ENCODE measurements at places on chromosomes 3 and 15. TPM values are rescaled to one million over a fixed set of nuclear protein-coding genes. Genes with fewer than 3 reads are reported as not detected.

Gene WDR72
- total RNA-seq: not detected

Gene CGNL1
- total RNA-seq: 7.1 TPM

Gene CACNA2D2
- 0.46 TPM for total RNA-seq

Gene ASB14
- not detected for total RNA-seq

Gene DPPA2
- not detected for total RNA-seq

DNA sequence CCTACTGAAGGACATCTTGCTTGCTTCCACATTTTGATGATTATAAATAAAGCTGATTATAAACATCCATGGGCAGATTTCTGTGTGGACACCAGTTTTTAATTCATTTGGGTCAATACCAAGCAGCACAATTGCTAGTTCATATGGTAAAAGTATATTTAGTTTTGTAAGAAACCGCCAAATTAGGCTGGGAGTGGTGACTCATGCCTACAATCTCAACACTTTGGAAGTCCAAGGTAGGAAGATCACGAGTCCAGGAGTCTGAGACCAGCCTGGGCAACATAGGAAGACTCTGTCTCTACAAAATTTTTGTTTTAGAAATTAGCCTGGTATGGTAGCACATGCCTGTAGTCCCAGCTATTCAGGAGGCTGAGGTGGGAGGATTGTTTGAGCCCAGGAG is 52.6 kb upstream of the ABHD2 start:
- peaks cover 2% of the 10 kb centered on the region for H3K36me3 ChIP-seq
- peaks cover 5% of the 10 kb centered on the region for H3K4me1 ChIP-seq
- peaks cover 8% of the 10 kb centered on the region for H3K27me3 ChIP-seq
- H3K4me3 ChIP-seq: no peak overlapping the region
- H3K27ac ChIP-seq: no peak overlapping the region

DNA sequence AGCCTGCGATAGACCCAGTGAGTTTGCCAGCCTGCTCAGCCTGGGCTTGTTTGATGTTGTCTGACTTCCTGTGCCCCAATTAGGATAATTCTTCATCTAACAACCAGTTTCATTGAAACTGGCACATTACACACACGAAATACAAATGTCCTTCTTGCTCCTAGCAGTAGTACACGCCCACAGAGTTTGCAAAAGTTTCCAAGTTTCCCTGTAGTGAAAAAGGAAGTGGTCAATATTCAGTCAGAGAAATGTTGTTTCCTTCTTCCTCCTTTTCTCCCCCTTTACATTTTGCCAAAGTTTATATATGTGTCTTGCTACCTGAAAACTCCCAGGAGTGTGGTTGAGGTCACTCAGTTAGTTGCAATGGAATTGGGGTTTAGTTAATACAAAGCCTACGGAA is 58.4 kb upstream of the LRTM1 start:
- H3K27ac ChIP-seq: no peak overlapping the region
- H3K36me3 ChIP-seq: no peaks in the 10 kb centered on the region
- no peak overlapping the region for H3K4me3 ChIP-seq
- peaks cover 20% of the 10 kb centered on the region for H3K4me1 ChIP-seq
- H3K27me3 ChIP-seq: no peaks in the 10 kb centered on the region
- no peak for DNase-seq

- DNase-seq: no peak
- no peaks in the 10 kb centered on the region for H3K36me3 ChIP-seq
- H3K27me3 ChIP-seq: peaks cover 6% of the 10 kb centered on the region
- no peaks in the 10 kb centered on the region for H3K4me1 ChIP-seq
- no peak overlapping the region for H3K27ac ChIP-seq
Measured at GRCh38 chr3:18782191-18782590, 357.1 kb upstream of the SATB1 start.

DNA sequence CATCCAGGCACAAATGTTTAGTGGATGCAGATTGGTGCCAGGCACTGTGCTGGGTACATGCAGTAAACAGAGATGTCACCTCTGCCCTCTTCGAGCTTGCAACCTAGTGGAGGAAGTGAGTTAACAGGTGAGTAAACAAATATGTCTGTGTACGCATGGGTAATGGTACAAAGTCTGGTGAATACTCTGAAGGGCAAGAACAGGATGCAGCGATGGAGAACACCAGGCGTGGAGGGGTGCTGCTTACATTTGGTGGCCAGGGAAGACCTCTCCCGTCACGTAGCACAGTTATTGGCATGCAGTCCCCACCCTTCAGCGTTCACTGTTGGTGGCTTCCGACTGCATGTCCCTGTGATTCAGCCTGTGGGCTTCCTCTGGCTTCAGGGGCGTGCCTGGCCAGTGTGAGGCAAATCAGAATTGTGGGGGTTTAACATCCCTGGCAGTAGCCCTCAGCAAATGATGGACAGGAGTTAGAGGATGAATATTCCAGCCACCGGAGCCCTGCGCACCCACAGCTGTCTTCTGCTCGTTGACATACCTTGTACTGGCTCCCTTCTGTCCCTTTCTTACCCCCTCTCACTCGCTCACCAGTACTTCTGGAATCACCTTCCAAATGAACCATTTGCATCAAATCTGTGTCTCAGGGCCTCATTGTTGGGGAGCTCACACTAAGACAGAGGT is 9.1 kb upstream of the HDAC11 start:
- no peak for DNase-seq
- H3K4me3 ChIP-seq: no peak overlapping the region
- H3K36me3 ChIP-seq: no peaks in the 10 kb centered on the region
- no peak overlapping the region for H3K27ac ChIP-seq
- peaks cover 24% of the 10 kb centered on the region for H3K27me3 ChIP-seq
- no peaks in the 10 kb centered on the region for H3K4me1 ChIP-seq

GRCh38 chr15:88681610-88682221 is 42.9 kb downstream of the ISG20 start:
- peaks cover under 1% of the 10 kb centered on the region for H3K27me3 ChIP-seq
- DNase-seq: no peak
- peaks cover under 1% of the 10 kb centered on the region for H3K4me1 ChIP-seq
- H3K4me3 ChIP-seq: no peak overlapping the region

GRCh38 chr15:91970142-91970541 is 116.6 kb downstream of the SLCO3A1 start:
- no peak overlapping the region for H3K27ac ChIP-seq
- H3K27me3 ChIP-seq: peaks cover 6% of the 10 kb centered on the region
- H3K4me3 ChIP-seq: no peak overlapping the region
- no peaks in the 10 kb centered on the region for H3K36me3 ChIP-seq

GRCh38 chr15:38898236-38898635 is 333.6 kb upstream of the RASGRP1 start:
- peak overlapping the region; percentile 60 for H3K27ac ChIP-seq
- H3K4me3 ChIP-seq: no peak overlapping the region
- H3K27me3 ChIP-seq: no peaks in the 10 kb centered on the region

GRCh38 chr15:39672666-39673065 is 91.8 kb downstream of the THBS1 start:
- DNase-seq: no peak
- peaks cover 49% of the 10 kb centered on the region for H3K4me1 ChIP-seq
- H3K36me3 ChIP-seq: no peaks in the 10 kb centered on the region
- H3K27ac ChIP-seq: no peak overlapping the region
- no peaks in the 10 kb centered on the region for H3K27me3 ChIP-seq
- no peak overlapping the region for H3K4me3 ChIP-seq

GRCh38 chr3:58991026-58991425 is 58.8 kb downstream of the CFAP20DC start:
- H3K4me3 ChIP-seq: no peak overlapping the region
- no peak for DNase-seq
- H3K27me3 ChIP-seq: no peaks in the 10 kb centered on the region
- H3K27ac ChIP-seq: no peak overlapping the region
- peaks cover 31% of the 10 kb centered on the region for H3K4me1 ChIP-seq

DNA sequence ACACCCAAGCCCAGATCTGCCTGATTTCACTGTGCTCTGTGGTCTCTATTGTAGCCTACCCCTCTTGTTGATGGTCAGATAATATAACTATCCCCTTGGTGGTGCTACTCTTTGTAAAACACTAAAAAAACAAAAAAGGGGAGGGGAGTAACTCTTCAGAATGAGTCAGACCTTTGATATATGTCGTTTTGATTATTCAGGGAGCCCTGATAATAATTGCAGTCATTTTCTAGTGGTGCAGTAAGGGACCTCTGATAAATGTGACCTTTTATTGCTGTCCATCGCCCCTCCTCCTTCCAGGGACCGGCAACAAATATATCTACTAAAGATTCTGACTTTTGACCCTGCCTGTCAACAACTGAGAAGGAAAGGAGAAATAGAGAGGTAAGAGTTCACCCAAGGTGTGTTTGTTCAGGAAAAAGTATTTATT is 45.1 kb upstream of the MAGI1 start:
- H3K36me3 ChIP-seq: no peaks in the 10 kb centered on the region
- H3K4me1 ChIP-seq: no peaks in the 10 kb centered on the region
- H3K27me3 ChIP-seq: no peaks in the 10 kb centered on the region
- no peak overlapping the region for H3K27ac ChIP-seq
- no peak for DNase-seq

DNA sequence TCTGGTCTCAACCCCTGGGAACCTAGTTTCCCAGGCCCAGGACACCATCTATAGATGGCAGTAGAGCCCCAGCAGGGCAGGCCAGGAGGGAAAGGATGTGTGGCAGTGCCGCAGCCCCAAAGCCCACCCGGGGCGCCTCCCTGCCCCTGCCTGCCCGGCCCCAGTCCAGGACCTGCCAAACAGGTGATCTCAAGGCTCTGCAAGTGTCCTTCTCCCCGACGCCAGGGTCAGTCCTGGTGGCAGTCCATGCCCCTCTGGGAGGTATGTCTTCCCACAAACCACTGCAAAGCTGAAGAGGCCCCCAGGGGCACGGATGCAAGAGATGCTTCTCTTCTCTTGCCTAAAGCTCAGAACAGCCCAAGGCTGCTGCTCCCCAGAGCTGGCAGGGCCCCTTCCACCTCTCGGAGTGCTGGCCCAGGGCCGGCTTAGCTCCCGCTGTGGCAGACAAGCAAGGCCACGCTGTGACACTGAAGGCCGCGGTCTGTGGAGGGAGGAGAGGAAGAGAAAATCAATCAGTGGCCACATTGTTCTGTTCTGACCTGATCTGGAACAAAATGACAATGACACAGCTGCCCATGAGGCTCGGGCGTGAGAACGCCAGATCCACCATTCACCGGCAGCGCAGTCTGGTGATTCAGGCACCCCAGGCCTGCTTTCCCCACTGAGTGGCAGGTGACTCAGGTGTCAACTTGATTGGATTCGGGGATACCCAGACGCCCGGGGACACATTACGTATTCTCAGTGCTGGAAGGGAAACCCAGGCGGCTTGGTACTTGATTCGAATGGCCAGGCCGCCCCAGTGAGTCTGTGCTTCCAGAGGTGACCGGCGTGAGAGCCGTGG is 34.0 kb downstream of the KLHL25 start:
- H3K4me1 ChIP-seq: peaks cover 8% of the 10 kb centered on the region
- H3K27ac ChIP-seq: no peak overlapping the region
- no peak for DNase-seq
- no peak overlapping the region for H3K4me3 ChIP-seq
- no peaks in the 10 kb centered on the region for H3K36me3 ChIP-seq

DNA sequence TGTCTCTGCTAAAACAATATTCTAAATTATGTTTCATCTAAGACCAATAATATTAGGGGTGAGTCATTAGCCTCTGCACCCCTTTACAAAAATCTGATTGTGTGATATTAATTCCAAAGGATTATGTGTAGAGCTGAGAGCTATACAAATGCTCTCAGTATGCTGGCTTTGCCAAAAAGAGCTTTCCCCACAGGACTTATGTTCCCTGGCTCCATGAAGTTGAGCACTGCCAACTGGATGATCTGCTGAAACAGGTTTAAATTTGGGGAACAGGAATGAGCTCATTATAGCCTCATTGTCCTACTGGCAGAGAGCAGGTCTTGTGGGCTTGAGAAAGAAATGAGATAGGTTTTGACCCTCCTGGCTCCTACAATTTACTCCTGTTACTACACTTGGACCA is 347.8 kb upstream of the LMCD1 start:
- DNase-seq: no peak
- H3K27ac ChIP-seq: no peak overlapping the region
- H3K36me3 ChIP-seq: peaks cover 1% of the 10 kb centered on the region
- H3K27me3 ChIP-seq: peaks cover 5% of the 10 kb centered on the region

DNA sequence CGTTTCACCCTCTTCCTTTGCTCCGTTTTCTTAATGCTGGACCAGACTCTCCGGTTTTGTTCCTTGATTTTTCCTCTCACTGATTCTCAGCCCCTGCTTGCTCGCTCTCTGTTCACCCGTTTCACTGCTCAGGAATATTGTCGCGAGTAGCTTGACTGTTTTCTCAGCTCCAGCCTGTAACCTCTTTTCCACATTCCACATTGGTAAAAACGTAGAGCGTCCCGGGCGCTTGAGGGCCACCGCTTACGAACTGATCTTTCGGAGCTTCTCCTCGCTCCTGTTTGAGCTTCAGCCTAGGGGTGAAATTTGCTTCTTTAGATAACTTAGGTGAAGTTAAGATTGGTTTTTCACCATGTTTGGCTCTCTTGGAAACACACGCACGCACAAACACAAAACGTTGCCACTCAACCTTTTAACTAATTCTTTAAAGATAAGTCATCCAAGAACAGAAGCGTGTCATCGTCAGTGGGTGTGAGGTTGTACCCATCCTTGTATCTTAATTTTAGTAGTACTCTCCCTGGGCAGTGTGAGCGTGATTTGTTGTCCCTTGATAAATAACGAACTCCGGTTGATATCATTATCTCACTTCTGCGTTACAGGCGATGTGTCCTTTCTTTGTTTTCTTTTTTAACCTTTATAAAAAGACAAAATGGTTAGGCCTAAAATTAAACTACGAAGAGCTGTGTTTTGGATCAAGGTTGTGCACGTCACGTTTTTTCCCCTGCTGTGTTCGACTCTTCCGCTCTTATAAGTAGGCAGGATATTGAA is 1.0 kb downstream of the PAK2 start:
- H3K27ac ChIP-seq: peak overlapping the region; percentile 100
- DNase-seq: no peak
- peaks cover 29% of the 10 kb centered on the region for H3K4me1 ChIP-seq
- peaks cover 4% of the 10 kb centered on the region for H3K36me3 ChIP-seq
- no peaks in the 10 kb centered on the region for H3K27me3 ChIP-seq

GRCh38 chr3:144317961-144318360 is 346.3 kb downstream of the DIPK2A start:
- H3K36me3 ChIP-seq: no peaks in the 10 kb centered on the region
- H3K27ac ChIP-seq: no peak overlapping the region
- no peak overlapping the region for H3K4me3 ChIP-seq
- no peak for DNase-seq

DNA sequence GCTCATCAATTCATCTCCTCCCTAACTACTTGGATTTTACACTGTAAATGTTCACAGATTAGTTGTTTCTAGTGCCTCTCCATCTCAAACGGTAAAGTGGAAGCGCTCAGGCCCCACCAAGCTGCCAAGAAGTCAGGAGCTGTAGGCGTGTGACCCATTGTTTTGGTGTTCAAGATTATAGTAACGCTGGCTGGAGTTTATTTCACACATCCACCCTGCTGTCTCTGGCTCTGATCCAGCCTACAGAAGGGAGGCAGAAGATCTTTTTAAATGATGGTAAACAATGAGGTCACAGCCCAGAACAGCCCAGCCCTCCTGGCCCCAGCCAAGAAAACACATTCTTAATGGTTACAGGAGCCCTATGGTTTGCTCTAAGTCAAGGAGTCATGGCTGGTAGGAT is 25.7 kb upstream of the GALNT15 start:
- H3K4me3 ChIP-seq: no peak overlapping the region
- H3K36me3 ChIP-seq: no peaks in the 10 kb centered on the region
- DNase-seq: no peak
- H3K27me3 ChIP-seq: no peaks in the 10 kb centered on the region
